Left colon (tissue), 2 donors: ENCODE measurements at places on chromosomes 1 and 21. TPM values are rescaled to one million over a fixed set of nuclear protein-coding genes. Genes with fewer than 3 reads are reported as not detected.

DNA sequence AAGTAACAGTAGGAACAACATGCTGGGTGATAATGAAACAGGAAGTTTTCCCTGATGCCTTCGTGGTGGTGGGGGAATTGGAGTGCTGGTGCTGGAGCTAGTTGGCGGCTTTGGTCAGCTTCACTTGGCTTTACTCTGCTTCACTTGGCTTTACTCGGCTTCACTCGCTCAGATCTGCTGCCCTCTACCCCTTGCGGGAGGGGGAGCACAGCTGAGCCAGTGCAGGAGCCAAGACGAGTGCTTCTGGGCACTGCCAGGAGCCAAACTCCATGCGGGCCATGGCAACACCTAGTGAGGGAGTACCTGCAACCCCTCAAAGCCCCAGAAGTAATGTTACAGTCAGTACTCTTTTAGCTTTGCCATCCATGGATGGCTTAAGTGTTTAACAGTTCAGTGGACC lies 10.6 kb upstream of the PRKACB start:
- DNase-seq = no peak

HSPA13 gene
- 12.2 TPM for total RNA-seq

FCGR2B gene
- 5.1 TPM for total RNA-seq

DNA sequence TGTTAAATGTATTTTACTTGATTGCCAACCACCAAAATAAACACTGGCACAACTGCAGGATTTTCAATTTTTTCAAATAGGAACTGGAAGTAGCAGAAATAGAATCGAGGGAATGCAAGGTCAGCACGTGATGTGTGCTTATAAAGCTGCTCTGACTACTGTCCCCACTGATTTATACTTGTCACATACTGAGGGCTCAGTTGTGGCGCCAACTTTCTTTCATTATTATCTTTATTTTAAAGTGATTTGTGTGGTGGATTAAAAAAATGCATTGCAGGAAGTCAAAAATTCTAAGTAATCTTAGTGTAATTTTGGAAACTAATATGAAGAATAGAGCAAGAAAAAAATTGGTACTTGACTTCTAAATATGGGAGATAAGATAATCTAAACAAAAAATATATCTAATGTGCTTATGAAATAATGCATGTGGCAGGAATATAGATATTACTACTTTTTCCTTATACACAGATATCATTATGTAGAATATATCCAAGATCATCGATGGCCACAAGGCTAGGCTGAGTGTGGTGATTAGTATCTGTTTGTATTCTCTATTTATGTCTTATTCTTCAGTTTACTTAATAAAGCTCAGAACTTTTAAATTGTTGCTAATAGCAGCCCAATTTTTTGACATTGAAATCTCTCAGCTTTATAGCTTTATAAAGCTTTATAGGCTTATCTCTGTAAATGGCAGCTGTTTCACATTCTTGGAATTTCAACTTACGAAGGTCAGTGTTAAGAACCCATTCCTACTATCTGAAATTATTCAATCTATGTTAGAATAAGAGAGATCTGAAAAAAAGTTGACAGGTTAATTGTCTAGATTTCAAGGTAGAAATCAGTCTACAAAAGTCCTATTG lies 404.5 kb upstream of the ADAMTS5 start:
- DNase-seq = no peak

SPAG17 gene
- not detected for total RNA-seq

KRTAP6-2 gene
- total RNA-seq = not detected

- DNase-seq = no peak
Observed at GRCh38 chr1:29362116-29362515, 125.8 kb downstream of the PTPRU start.

- no peak for DNase-seq
Observed at GRCh38 chr1:117267232-117267774, 56.6 kb upstream of the VTCN1 start.

FBXO28 gene
- 33.2 TPM for total RNA-seq

DNA sequence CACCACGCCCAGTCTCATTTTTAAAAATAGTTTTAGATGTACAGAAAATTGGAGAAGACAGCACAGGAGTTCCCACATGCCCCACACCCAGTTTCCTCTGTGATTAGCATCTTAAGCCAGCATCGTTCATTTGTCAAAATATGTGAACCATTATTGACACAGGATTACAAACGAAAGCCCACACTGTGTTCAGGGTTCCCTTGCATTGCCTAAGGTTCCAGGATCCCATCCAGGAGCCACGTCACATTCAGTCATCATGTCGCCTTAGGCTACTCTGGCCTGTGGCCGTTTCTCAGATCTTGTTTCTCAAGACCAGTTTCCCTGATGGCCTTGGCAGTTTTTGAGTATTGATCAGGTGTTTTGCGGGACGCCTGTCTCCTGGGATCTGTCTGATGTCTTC lies 34.7 kb upstream of the TNFRSF1B start:
- DNase-seq = no peak

- DNase-seq = no peak
Observed at GRCh38 chr1:239831577-239832355, 259.9 kb upstream of the FMN2 start.
